ENCODE measurements at places on chromosomes 7 and 10.

DNA sequence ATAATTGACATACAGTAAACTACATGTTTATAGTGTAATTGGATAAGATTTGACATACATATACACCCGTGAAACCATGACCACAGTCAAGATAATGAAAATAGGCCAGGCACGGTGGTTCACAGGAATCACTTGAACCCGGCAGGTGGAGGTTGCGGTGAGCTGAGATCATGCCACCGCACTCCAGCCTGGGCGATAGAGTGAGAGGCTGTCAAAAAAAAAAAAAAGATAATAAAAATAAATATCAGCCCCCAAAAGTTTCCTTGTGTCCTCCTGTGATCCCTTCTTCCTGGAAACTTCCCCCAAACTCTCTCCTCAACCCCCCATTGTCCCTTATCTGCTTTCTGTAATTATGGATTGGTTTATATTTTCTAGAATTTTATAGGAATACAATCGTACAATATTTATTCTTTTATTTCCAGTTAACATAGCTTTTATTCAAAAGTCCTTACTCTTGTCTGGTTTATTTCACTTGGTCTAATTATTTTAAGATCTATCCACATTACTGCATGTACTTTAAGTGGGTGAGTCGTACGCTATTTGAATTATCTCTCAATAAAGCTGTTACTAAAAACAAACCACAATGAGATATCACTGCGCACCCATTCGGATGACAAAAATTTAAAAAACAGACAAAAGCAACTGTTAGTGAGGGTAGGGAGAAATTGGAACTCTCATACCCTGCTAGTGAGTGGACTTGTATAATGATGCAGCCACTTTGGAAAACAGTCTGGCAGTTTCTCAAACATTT, 30.1 kb upstream of the TNPO3 start:
- no peak for DNase-seq

DNA sequence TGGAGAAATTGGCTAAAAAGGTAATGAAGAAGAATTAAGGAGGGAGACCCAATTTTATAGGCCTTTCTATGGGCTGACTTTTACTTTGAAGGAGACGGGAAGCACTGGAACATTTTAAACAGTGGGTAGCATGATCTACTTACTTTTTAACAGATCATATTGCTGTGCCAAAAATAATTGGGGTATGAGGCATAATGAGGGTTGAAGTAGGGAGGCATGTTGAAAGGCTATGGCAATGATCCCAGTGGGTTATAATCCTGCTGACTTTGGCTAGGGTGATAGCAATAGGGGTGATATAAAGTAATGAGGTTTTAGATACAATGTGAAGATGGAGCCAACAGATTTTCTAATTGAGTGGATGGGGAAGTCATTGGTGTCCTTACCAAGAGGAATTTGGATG, 73.2 kb downstream of the GPR37 start:
- DNase-seq: no peak

DNA sequence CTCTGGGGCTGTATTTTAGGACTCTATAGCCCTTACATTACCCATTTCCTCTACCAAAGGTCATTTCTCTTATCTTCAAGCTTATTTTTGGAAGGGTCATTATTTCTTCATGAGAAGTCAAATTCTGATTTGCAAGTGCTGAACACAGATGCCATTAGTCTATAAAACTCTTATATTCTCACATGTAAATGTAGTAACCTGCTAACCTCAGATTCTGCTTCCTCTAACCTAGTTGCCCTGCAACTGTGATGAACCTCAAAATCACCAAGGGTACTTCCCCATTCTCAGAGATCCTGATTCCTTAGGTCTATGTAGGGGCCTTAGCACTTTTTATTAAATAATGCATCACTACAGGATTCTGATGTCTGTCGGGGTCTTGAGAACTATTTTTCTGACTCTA, 6.3 kb downstream of the FAS start:
- no peak for DNase-seq

DNA sequence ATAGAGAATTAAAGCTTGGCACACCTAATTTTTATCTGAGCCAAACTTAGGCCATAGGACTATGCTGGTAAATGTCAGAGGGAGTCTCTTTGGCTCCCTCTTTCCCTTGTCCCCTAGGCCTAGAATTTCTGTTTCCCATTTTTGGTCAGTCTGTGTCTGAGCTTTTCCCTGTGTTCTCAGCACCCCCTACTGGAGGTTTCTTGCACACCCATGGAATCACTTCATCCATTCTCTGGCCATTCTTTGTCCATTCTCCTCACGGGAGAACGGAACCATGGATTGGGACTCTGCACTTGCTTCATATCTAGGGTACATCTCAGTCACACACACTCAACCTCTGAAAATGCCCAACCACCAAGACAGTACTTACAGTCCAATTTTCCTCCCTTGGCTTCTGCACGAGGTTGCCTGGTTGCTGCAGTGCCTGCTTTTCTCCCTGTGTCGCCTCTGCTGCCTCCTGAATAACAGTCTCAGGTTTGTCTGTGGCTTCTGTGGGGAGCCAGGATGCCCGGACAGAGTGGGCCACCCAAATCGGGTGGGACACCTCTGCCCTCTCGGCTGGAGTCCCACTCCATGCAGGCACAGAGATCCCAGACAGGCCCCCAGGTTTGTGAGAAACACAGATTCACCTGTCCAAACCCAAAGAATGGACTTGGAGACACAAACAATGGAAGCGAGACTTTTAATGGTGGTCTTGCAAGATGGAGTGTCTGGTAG, 35.1 kb upstream of the DNAH11 start:
- no peak for DNase-seq

GRCh38 chr10:90923111-90923731, 2.3 kb upstream of the ANKRD1 start:
- DNase-seq: no peak

DNA sequence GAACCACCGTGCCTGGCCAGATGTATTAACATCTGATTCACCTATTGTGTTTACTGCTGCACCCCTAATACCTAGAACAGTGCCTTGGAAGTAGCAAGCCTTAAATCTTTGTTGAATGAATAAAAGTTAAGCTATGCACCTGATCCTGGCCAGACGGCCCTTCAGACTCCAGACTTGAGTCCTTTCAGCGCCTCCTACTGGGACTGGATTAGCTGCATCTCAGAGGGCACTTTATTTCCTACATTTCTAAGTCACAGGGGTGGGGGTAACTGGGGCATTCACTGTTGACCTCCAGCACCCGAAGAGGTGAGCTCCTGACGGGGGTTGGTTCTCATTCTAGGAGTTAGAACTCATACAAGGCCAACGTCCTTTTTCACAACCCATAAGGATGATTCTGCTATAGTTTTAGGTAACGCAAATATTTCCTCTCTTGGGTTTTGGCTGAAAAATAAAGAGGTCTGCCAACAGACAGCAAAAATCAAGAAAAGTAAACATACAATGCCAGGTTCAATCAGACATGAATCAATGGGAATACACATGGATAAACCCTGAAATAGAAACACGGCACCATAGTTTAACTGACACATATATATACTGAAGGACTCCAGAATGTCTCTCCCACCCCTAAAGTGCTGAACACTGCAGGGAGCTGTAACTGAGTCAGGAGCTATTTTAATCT, 48.0 kb upstream of the DLG5 start:
- no peak for DNase-seq

DNA sequence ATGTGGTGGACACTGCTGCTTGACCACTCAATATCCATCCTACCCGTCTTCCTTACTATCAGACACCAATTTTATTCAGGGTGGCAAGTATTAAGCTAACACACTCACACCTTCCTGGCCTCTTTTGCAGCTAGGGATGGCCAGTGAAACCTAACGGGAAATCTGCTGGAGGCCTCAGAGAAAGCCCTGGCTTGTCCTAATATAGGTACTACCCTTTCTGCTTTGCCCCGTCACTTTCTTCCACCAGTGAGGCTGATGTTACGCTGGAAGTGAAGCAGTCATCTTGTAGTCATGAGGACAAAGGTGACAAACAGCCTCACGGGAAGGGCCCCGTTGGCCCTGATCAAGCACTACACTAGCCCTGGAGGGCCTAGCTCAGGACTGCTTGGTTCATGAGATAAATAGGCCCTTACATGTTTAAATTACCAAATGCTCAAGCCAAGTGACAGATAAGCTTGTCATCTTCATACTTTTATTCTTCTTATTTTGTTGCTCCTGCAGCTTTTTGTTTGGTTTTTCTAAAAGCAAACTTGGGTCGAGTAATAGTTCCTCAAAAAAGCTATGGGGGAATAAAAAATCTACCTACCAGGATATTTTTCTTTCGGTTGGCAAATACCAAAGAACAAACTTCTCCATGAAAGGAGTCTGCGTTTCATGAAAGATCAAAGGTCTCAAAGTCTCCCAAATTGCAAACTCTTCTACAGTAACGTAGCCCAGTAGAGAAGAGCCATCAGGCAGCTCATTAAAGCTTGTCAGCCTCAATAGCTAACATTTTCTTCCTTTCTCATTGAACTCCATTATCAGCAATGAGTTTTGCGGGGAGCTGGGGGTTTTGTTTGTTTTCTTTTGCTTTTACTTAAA, 17.5 kb downstream of the CREB3L2 start:
- no peak for DNase-seq

DNA sequence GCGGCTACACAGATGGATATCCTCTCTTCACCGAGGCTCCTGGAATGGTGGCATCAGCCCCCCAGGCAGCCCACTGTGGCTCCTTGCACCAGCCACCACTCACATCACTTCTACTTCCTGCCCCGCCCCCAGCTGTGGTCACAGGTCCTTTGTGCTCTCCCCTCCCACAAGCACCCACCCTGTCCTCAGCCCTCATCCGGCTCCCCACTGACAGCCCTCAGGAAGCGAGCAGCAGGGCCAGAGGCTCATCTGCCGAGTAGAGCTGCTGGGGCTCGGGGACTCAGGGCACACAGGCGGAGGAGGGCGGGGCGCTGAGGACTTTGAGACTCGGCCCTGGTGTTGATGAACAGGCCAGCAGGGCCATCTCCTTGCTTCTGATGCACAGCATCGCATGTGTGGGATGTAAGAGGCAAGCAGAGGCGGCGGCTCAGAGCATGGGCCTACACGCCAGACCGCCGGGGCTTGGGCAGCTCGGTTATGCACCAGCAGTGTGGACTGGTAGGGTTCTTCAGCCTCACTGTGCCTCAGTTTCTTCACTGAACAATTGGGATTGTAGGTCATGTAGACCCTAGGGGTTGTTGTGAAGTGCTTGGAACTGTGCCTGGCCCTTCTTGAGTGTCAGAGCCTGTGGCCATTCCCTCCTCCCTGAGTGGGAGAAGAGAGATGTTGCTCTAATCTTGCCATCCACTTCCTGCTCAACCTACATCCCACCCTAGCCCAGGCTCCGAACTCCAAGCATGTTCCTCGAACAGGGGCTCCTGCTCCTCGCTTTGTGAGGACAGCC, at the start of gene PRF1:
TSS of gene PRF1 (minus strand) at position 77 of the 784 bp plus-strand sequence. CDS start 1,839 bp downstream, outside the sequence.
- peak; percentile 48 for DNase-seq

DNA sequence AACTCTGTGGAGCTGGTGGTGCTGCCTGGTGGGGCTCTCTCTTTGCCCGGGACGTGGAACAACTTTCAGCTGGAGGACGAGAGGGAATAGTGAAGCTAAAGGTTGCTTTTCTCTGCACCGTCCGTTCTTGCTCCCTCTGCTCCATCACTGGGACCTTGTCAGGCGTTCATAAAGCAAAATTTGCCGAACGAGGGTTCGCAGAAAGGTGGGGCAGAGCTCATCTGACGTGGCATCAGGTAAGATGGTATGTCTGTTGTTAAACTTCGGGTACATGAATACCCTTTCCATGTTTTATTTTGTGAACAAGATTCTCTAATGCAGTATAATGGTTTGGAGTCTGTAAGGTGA, 416 bp downstream of the BBS9 start:
- no peak for DNase-seq

GRCh38 chr10:74094231-74094630, 56.4 kb downstream of the AP3M1 start:
- no peak for DNase-seq

DNA sequence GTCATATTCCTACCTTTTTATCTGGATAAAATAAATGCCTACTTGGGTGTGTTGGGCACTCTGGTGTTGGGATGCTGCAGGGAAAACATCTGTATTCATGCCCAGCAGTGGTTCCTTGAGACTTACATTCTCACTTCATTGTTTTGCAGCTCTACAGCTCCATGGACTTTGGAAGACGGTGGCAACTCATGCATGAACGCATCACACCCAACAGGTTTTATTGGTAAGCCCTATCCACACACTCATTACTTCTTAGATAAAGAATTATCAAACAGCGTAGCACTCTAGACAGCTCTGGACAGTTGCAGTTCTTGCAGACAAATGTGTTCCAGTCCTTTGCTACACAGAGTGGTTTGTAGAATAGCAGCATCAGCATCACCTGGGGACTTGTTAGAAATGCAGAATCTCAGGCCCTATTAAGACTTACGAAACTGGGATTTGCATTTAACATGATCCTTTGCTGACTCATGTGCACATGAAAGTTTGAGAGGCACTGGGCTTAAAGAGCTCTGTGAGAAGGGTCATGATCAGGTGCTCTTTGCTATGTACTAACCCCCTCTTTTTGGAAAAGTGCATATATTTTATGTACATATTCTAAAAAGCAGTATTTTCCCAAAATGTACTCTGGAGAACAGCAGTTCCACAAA, 401.9 kb downstream of the SORCS3 start:
- DNase-seq: no peak

DNA sequence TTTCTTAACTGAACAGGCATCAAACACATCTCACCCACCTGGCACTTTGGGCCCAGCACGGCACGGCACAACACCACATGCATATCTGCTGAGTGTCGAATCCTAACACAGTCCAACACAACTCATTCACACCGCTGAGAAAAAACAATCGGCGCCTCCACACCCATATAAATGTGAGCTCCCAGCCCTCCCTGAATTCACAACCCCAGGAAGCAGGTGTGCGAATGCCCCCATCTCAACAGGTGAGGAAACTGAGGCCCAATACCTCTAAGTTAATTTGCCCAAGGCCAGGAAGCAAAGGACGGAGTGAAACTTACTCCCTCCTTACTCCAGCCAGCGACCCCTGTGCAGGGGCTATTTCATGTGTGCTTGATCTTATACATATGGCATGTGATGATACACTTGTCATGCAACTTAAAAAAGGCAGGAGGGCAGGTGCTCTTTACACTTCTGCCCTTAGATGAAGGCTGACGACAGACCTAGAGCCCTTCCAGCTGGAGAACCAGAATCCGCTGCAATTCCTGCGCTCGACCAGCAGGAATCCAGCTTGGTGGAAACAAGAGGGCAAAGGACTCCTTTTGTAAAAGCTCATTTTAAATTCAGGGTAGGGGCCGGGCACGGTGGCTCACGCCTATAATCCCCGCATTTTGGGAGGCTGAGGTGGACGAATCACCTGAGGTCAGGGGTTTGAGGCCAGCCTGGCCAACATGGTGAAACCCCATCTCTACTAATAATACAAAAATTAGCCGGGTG, 116.0 kb downstream of the LARP4B start:
- DNase-seq: no peak

Data from activated T-helper 9 cell treated with anti-CD3 and anti-CD28 coated beads, Interleukin-2, amount 50 U/mL, for 16 hours (primary cell).